SHP77 treated with DMSO at 0.1 percent for 48 hours (cell line): ENCODE measurements at places on chromosomes 4 and X.

DNA sequence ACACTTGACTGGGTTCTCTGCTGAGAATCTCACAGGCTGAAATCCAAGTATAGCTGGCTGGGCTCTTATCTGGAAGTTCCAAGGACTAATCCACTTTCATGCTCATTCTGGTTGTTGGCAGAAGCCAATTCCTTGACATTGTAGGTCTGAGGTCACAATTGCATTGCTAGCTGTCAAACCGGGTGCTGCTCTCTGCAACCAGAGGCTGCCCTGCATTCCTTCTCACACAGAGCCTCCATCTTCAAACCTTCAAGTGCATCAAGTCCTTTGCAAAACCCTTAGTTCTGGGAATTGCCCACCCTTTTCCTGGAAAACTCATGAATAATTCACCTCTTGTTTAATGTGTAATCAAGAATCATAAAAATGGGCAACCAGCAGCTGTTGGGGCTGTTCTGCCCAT lies 404.2 kb downstream of the KCNIP4 start:
- no peak for DNase-seq

GRCh38 chrX:18041656-18042055 lies 179.0 kb downstream of the BEND2 start:
- DNase-seq = no peak

- no peak for DNase-seq
These were observed 51.8 kb downstream of the TMEM131L start for GRCh38 chr4:153518001-153518400.

DNA sequence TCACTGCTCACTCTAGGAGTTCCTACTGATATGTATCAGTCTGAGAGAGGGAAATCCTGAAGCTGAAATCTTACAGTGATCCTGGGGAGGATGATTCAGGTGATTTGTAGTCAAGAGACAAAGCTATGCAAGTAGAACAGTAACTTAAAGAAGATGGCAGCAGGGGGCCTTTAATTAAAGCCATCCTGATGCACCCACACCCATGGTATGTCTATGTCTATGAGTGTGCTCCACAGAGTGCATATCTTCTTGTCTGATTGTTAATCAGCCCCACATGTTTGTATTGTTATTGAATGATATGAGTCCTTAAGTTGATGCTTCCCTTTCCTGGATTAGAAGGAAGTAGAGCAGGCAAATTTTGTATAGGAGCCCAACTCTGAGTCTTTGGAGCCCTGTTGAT lies 78.8 kb downstream of the NHS start:
- no peak for DNase-seq

DNA sequence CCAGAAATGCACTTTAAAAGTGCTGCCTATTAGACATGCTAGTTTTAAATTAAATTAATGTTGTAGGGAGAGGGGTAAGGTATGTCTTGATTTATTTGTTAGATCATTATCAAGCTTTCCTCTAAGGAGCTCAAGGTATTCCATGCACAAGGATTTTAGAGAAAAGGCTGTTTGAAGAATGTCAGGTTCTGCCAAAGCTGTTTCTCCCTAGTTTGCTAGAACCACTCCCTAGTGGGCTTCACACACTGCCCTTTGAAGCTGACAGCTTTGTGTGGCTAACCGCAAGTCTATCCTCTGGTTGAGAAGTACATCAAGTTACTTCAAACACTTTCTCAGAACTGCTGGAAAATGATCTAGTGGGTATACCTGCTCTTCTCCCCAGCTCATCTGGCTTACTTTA lies 32.3 kb downstream of the RASL11B start:
- DNase-seq = no peak
